ENCODE measurements at places on chromosomes 5 and 9.

DNA sequence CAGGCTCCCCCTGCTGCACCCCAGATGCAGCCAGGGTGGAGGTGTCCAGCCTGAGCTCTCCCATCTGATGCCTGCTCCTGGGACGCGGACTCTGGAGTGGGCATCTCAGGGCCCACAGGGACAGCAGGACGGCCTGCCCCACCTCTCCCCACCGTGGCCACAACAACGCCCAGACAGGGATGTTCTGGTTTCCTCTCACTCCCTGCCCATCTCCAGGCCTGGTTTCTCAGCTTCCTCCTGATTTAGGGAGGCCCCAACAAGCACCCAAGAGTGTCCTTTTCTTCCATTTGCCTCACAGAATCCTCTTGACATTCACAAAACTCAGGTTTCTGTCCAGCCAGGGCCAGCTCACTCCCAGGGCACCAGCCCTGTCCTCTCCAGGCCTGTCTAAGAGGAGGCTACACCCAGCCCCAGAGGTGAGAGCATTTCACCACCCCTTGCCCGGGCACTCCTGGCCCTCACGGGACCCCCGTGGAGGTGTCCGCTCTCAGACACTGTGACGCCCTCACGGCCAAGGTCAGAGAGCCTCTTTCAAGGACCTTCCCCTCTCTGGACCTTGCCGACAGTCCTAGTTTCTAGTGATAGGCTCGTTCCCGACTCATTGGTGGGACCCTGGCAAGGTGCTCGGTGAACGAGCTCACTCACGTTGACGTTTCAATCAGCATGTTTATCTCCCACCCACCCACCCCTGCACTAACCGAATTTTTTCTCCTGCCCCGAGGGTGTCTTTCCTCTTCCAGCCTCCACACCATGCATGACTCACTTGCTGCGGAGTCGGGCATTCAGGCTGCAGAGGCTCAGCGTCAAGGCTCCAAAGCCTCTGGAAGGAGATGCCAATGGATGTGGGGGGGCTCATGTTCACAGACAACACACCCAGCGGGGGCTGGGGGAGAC is 62.0 kb upstream of the UNC5A start:
- DNase-seq, result no peak

DNA sequence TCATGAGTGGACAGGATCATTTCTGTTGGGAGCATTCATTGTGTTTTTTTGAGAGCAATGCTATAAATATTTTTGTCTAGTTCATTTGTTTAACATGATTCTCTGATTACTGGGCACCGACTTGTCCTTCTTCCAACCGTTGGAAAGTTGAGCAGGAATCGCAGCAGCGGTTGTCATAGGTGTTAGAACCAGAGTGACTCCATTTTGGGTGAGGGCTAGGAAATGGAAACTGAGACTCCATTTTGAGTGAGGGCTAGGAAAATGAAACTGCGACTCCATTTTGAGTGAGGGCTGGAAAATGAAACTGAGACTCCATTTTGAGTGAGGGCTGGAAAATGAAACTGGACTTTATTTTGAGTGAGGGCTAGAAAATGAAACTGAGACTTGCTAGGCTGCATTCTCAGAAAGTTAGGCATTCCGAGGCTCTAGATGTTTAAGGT is 100.6 kb downstream of the ICE1 start:
- no peak for DNase-seq

DNA sequence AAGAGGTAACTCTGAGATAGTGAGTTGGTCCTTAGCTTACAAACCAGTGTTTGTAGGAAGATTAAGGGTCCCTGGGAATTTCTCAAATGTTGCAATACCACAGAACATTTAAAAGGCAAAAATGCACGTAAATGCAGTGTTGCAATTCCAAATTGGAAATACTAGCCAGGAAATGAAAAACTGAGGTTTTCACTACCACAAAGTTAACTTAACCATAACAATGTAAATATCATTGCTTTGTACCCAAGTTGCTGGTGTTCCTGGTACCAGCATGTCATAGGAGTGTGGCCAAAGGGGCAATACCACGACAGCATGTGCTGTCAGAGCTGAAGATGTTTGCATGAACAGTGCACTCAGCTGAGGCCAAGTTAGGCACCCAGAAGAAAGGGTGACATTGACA is 382.9 kb downstream of the GLIS3 start:
- no peak for DNase-seq

DNA sequence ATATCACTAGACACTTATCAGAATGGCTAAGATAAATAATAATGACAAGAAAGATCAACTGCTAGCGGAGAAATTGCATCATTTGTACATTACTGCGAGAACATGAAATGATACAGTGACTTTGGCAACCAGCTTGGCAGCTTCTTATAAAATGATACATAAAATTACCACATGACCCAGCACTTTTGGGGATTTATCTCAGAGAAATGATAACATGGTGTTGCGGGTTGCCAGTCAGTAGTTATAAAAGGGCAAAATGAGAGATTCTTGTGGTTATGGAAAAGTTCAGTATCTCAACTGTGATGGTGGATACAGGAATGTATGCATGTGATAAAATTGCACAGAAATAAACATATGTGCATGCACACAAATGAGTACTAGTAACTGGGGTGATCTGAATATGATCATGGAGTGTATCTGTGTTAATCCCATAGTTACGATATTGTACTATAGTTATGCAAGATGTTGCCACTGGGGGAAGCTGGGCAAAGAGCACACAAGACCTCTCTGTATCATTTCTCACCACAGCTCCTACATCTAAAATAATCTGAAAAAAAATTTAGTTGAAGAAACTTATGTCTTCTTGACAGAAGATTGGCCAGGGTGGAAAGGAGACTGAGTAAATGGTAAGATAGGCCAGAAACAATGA is 128.9 kb downstream of the NXNL2 start:
- DNase-seq, result no peak

- no peak for DNase-seq
Observed at GRCh38 chr5:37197340-37198050, 51.7 kb downstream of the CPLANE1 start.

DNA sequence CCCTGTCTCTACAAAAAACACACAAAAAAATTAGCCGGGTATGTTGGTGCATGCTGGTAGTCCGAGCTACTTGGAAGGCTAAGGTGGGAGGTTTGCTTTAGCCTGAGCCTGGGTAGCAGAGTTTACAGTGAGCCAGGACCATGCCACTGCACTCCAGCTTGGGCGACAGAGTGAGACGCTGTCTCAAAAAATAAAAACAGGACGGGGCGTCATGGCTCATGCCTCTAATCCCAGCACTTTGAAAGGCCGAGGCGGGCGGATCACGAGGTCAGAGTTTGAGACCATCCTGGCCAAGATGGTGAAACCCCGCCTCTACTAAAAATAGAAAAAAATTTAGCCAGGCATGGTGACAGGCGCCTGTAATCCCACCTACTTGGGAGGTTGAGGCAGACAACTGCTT is 40.3 kb downstream of the UBE2D2 start:
- no peak for DNase-seq

DNA sequence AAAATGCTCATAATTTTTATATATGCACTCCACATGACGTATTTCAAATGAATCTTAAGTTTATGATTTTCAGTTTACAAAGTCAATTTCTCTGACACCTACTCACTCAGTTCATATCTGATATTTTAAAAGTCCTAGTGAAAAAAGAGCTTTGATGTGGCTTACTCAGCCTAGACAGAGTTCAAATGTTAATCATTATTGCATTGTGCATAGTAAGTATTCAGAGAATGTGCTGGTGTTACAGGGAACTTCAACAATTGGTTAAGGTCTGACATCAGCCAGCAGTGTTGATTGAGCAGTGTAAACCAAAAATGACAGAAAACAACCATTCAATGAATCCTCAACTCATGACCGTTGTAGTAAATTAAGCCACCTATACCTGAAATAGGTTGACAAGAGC is 147.2 kb upstream of the LHFPL2 start:
- no peak for DNase-seq
